ENCODE measurements at places on chromosomes 3 and 15.

DNA sequence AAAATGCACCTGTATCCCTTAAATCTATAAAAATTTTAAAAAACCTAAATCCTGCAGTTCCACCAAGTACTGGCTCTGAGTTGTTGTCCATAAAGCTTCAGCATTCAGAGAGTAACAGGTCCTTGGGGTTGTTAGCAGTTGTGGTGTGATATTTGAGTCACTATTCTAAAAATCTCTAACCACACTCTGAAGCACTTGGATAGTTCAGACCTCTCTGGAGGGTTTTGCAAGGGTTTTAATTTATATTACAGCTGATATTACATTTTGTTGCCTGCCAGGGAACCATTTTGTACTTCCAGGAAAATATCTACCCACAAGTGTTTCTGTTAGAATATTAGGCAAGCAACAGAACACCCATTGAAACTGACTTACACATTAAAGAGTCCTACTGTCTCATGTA lies 255.6 kb downstream of the TBL1XR1 start:
- no peak for DNase-seq

- no peak for DNase-seq
Observed at GRCh38 chr3:188796122-188796631, 375.6 kb upstream of the TPRG1 start.

DNA sequence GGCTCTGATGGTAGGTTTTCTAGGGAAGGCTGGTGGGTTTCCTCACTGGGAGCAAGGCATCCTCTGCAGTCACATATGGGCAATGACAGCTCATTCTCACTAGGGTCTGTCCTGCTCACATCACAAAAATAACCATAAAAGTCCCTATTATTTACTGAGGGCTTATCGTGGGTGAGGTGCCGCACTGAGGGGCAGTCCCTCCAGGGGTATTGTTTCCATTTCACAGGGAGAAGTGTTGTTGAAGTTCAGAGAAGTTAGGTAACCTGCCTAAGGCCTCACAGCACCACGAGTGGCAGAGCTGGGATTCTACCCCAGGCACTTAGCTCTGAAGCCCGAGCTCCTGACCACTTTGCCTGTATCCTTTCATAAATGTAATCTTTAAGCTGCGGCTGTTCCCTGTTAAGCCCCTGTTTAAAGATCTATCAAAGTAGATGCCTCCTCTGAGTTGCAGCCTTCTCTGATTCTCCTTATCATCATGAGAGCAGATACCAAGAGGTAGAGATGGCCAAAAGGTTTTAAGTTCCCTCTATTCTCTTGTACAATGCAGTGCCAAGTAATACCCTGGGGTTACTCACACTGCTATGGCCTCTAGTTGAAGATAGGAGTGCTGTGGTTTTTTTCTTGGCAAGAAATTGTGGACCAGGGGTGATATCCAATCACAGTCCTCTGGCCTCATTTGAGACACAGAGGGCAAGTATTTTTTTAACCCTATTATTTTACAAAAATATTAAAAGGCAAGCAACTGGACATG lies 107.0 kb downstream of the RPLP1 start:
- no peak for DNase-seq

- DNase-seq = no peak
Observed at GRCh38 chr3:32593903-32594525, 23.4 kb upstream of the DYNC1LI1 start.

DNA sequence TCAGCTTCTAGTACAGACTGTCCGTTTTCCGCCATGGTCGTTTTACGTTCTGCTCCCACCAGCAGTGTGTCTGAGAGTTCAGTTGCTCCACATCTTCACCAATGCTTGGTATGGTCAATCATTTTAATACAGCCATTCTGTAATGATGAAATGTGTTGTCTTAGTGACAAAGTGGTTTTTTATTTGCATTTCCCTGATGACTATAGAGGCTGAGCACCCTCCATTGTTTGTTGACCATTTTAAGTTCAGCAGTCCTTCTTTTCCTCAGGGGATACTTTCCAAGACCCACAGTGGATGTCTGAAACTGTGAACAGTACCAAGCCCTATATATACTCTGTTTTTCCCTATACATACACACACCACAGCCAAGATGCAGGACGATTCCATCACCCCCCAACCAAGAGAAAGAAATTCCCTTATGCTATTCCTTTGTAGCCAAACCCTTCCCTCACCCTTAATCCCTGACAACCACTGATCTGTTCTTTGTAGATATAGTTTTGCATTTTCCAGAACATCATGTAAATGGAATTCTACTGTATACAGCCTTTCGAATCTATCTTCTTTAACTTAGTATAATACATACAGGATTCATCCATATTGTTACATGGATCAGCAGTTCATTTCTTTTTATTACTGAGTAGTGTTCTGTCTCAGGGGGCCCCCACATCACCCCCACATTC lies 55.9 kb downstream of the C3orf20 start:
- DNase-seq = no peak

DNA sequence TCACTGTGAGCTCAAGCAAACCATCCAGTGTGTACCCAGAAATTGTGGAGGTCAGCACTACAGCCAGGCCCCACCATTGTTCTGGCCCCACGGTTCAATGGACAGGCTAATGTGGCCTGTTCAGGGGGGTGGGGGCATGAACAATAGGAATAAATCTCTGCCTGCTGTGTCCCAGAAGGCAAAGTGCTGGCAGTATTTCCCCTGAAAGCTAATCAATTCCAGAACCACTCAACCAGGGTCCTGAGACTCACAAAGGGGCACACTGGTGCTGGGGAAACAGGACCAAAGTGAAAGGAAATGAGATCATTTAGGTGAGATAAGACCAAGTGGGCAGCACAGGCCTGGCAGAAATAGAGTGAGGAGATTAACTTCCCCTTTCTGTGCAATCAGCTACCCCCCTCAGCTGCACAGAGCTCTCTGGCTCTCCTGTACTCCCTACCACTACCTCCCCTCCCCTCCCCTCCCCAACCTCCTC lies 11.5 kb downstream of the CRYGS start:
- no peak for DNase-seq

- DNase-seq = no peak
Observed at GRCh38 chr15:48674876-48675275, 29.4 kb upstream of the FBN1 start.

DNA sequence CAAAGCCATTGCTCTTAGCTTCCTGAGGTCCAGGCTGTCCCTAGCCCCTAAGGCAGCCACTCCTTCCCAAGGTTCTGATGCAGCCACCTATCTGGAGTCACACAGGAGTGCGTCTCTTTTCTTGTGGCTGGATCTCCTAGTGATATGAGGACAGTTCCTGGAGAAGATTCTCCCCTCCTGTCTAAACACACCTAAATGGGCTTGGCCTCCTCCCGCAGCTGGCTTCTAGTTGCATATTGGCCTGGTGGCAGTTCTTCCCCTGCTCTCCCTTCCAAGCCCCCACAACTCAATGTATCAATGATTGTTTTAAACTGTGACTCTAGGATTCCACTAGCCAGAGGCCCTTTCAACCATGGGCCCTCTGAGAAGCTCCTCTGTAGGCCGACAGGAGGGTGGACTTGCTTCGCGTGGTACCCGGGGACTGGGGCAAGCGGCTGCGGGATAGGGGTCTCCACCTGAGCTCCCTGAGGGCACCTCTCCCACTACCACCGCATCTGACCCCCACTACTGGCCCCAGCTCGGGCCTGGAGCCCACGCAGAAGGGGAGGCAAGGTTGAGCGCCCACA lies 1.4 kb downstream of the ITGA11 start:
- DNase-seq = peak; percentile 37

All from right forelimb (tissue), 1 donor.